ENCODE measurements at places on chromosomes 2 and 18. TPM values are rescaled to one million over a fixed set of nuclear protein-coding genes. Genes with fewer than 3 reads are reported as not detected.

The DUSP28 gene
- 11.3 TPM for total RNA-seq

The MC2R gene
- not detected for total RNA-seq

The TMEM17 gene
- total RNA-seq: 0.51 TPM

The MYO1B gene
- 265 TPM for total RNA-seq

The NDC80 gene
- total RNA-seq: 77.5 TPM

The TMBIM1 gene
- total RNA-seq: 10.3 TPM

The PAX3 gene
- total RNA-seq: 116 TPM

The ACVR1C gene
- total RNA-seq: 3.4 TPM

The ZSWIM2 gene
- not detected for total RNA-seq
